ENCODE measurements at places on chromosomes 1 and 21.
A peak's percentile ranks its signal among the peaks of the same experiment; 100 is the strongest.

GRCh38 chr21:36904093-36904666, 62.3 kb downstream of the HLCS start:
- DNase-seq = no peak

DNA sequence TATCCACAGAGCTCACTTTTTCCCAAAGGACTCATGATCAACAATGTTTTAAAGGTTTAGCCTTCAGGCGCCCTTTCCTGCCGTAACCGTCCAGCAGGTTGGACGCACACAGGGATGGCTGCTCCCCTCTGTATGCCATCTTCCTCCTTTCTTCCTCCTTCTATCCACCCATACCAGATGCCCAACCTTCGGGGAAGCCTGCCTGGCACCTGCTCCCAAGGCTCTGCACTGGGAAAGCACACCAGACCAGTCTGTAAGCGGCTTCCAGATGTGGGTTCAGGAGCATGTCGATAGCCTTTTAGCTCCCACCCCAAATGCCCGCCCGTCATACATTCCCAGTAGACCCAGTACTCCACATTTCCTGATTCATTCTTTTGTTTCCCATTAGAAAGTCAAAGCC, 52.9 kb downstream of the STUM start:
- DNase-seq = no peak

- DNase-seq = no peak
These were observed 53.2 kb downstream of the RAB3GAP2 start for GRCh38 chr1:220219136-220219442.

DNA sequence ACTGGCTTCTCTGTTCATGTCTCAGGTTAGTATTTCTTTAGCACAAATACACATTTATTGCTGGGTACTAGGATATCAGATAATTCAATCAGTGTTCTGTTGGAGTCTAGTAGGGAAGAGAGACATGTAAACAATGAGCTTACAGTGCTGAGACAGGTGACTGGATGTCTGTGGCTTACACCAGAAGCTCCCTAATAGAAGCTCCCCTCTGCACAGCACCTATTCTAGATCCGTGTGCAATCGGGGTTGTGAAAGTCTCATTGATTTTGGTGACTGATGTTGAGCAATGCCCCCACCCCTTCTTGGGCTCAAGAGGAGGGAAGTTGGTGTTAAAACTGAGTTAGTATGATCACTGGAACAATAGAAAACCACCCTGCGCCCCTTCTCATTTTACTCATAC, 279.2 kb downstream of the RPS6KC1 start:
- DNase-seq = peak; percentile 10

DNA sequence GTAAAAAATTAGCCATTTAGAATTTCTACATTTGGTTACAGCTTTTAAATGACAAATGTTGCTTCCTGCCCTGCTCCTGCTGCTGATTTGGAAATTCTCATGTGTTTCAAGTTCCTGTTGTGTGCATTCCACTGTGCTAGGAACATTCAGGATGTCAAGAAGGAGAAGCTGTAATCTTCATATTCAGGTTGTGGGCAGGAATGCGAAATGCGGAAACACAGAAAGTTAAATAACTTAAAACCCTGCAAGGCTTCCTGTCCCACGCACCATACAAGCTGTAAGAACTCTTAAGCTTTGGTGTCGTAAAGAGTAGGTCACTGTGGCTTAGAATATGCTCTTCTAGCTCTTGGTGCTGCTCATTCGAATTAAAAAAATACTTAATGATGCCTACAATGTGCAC, 52.6 kb downstream of the S100B start:
- DNase-seq = peak; percentile 72

DNA sequence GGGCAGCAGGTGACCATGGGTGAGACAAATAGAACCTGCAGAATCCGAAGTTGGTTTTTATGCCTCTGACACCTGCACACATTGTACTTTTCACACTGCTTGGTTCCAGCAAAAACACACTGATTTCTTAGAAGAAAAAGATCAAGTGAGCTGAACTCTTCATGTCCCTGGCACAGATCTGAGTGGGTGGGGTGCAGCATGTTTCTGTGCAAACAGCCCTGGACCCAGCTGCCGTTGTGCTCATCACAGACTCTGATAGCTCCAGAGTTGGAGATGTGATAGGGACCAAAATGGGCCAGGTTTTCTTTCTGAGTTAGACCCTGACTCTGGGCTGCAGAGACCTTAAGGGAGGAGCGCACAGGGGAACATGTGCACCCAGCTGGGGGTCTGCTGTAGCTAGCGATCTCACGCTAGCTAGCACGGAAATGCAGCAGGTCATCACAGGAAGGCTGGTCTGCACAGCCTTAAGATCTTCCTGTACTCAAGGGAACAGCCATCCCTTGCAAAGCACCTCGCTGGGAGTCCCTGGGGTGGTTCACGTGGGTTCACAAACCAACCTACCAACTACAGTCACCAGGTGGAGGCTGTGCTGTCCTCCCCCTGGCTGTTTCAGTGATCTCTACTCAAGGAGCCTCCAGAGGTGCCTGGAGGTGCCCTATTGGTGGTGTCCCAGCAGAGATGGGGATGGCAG, 291.1 kb downstream of the PTPRU start:
- DNase-seq = no peak

DNA sequence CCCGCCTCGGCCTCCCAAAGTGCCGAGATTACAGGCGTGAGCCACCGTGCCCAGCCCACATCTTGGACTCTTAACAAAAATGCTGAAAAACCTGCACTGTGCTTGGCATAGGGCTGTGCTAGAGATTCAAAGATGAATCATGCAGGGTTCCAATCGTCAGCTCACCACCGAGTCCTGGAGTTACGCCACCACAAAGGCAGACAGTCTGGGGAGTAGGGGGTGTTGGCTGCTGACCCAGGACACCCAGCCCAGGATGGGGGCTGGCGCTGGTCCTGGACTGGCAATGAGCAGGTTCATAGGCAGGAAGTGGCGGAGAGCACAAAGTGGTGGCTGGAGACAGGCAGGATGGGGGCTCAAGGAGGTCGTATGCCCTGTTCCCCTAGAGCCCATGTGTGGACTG, 16.0 kb downstream of the PSRC1 start:
- DNase-seq = no peak

GRCh38 chr1:12643079-12643478, 806 bp upstream of the AADACL4 start:
- no peak for DNase-seq

DNA sequence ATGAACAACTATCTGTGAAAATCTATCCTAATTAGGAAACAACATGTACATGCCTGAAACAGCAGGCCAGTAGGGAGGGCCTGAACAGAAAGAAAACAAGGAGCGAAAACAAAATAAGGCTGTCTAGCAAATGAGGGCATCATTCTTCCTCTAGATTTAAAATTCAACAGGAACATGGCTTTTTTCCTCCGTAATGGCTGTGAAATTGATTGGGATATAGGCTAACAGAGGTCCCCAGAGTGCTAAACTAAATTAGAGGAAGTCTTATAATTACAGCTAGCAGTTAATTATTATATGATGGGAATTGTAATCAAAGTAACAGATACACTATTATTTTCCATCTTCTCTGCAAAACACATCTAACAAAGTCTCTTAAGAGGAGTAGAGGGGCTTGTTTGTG, 51.7 kb upstream of the TIAM1 start:
- DNase-seq = no peak
